ENCODE measurements at places on chromosomes 12 and 14.
A peak's percentile ranks its signal among the peaks of the same experiment; 100 is the strongest.

- no peak for DNase-seq
Measured at GRCh38 chr12:103350116-103350515, 145.7 kb downstream of the C12orf42 start.

DNA sequence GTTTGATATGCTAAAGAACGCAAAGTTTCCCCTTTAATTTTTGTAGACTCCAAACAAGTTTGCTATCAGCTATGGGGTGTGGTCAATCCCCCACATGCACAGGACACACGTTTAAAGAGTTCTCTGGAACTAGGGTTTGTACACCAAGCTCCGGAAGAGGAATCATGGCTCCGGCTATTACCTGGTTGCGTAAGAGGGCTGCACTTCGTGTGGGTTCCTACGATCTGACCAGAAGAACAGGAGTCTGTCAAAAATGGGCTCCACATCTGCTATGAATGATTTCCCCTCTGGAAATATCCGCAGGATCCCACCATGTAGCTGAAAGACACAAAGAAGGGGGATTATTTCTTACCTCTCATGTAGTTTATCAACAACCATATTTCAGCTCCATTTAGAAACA is 22.0 kb downstream of the EGLN3 start:
- no peak for DNase-seq

DNA sequence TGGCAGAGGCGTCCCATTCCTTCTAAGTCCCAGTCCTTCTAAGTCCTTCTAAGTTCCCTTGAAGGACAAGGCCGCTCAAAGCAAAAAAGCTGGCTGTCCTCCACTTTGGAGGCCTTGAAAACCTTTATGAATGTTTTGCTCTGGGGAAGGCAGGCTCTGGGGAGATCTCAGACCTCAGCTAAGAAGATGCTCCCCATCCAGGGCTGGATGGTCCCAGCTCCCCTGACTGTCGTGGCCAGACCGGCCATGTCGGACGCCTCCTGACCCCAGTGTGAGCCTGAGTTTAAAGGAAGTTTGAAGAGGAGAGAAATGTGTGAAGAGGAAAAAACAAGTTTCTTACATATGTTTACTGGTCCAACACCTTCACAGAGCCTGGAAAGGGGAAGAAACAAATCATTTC is 5.9 kb downstream of the KRT84 start:
- DNase-seq = no peak

- no peak for DNase-seq
Measured at GRCh38 chr12:94498073-94498472, 38.4 kb upstream of the CEP83 start.

DNA sequence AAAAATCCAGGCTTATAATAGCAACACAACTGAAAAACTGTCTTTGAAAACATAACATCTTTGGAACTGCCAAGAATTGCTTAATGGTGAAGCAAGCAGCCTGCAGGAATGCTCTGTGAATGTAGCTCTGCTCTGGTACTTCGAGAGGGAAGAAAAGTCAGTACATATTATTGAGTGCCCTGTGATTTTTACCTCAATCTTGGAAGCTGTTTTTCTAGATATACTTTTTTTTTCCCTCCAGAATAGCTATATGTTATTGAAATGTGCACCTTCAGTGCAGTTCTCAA is 508.1 kb downstream of the PCNX1 start:
- DNase-seq = no peak

GRCh38 chr12:95994476-95994875 is 1.7 kb downstream of the HAL start:
- DNase-seq = no peak

- no peak for DNase-seq
Measured at GRCh38 chr14:104895786-104896661, 28.7 kb upstream of the PLD4 start.

DNA sequence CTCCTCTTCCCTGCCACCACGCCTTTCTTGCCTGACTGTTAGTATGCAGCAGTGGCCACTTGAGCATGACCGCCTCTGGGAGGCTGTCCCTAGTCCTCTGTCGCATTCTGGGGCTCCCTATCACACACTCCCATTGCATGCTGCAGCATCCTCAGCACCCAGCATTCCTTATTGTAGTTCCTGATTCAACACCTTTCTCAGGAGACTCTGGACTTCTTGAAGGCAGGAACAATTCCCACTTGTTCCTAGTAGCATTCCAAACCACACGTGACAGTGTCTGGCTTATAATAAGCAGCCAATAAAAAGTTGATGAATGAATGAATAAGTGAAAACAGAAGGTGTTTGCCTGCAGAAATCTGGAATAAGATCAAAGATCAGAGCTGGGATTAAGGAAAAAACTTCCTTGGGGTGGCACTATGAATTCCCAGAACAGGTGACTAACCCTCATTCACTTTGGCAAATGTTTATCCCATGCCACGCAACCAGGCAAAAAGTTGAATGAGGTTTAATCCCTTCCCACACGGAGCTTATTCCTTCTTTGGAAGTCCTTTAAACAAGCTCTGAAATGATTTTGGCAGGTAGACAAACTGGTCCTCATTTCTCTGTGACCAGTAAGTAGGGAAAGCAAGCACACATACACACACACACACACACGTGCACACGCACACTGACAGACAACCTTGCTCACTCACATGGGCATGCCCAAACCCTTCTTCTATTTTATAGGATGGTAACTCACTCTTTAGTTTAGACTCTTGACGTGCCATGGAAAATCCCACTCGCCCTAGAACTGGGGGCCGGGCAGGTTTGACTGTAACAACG is 26.5 kb downstream of the NTF3 start:
- no peak for DNase-seq

DNA sequence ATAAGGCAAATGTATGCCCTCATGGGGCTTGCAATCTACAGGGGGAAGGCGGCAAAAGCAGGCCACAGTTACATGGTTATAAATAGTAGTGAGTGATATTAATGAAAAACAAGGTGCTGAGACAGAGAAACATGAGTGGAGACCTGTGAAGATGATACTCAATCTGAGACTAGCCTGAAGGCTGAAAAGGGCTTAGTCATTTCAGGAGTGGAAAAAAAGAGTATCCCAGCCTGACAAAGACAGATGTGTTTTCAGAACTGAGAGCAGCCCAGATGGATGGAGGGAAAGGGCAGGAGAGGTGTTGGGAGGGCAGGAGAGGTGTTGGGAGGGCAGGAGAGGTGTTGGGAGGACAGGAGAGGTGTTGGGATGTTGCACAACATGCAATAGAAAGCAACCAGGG is 181.9 kb downstream of the C12orf42 start:
- DNase-seq = no peak

- DNase-seq = no peak
Measured at GRCh38 chr12:90546511-90546910, 408.5 kb downstream of the CCER1 start.

- DNase-seq = no peak
Measured at GRCh38 chr12:64124511-64125197, 97.4 kb downstream of the KICS2 start.

- DNase-seq = peak; percentile 58
Measured at GRCh38 chr12:31749024-31749704, 20.3 kb upstream of the AMN1 start.

GRCh38 chr12:7113389-7113871 is 4.4 kb upstream of the C1RL start:
- no peak for DNase-seq

DNA sequence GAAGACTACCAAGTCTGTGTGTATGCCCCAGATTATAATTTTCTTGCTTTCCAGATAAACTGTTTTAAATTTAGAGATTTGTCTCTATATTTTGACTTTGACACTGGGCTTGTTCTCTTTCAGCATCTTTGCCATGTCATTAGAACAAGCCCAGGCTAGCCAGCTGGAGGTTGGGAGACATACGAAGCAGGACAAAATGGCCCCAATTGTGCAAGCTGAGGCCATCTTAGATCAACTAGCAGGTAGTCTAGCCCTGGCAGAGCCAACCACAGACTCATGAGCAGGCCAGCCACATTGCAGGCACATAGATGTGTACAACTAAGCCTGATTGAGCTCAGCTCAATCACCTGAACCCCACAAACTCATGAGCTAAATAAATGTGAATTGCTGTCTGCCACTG is 321.4 kb downstream of the ATP23 start:
- no peak for DNase-seq

DNA sequence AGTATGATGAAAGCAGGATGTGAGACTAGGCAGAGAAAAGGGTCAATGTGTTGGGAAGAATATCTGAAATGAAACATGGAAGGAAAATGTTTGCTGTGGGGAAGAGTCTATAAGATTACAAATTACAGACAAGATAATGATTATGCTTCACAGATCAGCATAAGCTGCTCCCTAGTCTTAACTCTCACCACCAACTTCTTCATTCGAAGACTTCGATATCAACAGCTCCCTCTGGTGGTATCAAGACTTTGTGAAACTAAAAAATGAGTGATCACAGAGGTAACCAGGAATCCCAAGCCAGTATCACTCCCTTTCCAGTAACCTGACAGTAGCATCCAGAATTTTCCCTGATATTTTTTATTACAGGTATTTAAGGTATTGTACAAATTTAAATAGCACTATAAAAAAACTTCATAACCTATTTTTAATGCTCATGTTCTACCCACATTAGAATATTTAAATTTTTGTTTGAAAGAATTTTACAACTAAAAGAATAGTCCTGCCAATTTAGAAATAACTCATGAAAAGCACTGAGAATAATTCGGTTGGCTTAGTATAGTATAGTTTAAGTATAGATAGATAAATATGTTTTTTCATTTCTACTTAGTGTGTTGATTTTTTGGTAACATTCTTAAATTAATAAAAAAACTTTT is 84.4 kb downstream of the C2CD5 start:
- no peak for DNase-seq

DNA sequence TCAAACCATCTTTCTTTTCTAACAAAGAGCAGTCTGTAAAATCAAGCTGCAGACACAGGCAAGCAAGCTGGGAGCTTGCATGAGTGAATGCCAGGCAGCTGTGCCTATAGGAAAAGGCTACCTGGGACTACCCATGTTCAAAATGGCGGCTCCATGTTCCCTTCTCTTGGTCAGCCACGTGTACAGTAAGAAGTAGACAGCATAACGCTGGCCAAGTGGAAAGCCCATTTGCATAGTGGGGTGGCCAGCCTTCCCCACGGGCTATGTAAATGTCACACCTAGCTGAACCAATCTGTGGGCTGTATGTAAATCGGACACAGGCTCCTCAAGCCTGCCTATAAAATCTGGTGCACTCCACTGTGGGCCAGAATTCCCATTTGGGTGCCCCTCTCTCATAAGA is 117.1 kb downstream of the SYT10 start:
- no peak for DNase-seq

DNA sequence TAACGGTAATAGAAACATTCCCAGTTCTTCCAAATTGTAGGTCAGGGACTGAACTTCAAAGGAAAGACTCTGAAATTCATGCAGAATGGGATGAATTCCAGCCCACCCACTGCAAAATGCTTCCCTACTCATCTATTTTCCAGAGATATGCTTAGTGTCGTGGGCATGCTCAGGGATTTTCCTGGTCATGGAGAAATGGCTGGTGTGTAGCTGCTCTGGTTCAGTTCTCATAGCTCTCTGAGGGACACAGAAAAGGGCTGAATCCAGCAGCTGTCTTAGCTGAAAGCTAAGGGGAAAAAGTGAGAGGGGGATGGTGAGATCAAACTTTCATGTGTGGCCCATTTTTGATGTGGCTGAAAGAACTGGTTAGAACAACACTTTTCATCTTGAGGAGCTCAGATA is 72.9 kb upstream of the KRAS start:
- no peak for DNase-seq

DNA sequence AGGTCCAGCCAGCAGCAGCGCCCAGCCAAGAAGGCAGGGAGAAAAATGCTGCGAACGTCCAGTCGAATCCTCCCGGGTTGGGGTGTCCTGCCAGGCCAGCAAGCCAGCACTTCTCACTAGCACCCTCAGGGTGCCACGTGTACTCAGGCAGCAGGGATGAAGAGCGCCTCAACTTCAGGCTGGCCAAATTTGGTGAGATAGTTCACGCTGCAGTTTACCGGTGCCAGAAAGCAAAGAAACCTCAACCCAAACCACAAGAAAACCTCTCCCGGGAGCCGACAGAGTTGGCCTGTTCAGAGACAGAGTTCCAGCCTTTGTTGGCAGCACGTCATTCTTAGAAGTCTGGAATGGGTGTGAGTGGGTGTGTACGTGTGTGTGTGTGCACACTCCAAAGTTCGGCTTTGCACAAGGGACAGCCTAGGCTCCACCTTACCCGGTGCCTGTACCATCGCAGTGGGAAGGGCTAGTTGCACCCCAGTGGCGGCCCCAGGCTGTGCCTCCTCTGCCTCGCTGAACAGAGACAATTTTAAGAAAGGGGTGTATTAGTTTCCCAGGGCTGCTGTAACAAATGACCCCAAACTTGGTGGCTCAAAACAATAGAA is 42.1 kb downstream of the ELK3 start:
- DNase-seq = no peak

Measured in stimulated activated CD4-positive, alpha-beta T cell treated with anti-CD3 and anti-CD28 coated beads, Interleukin-4, amount 100 ng/mL, for 48 hours (primary cell).